Stimulated activated CD4-positive, alpha-beta T cell treated with anti-CD3 and anti-CD28 coated beads, Interleukin-1b, Interleukin-23, amount 100 ng/mL, for 1 hour (primary cell): ENCODE measurements at places on chromosomes 3 and 15.

- no peak for DNase-seq
Observed at GRCh38 chr3:183662099-183662498, 26.7 kb downstream of the KLHL24 start.

DNA sequence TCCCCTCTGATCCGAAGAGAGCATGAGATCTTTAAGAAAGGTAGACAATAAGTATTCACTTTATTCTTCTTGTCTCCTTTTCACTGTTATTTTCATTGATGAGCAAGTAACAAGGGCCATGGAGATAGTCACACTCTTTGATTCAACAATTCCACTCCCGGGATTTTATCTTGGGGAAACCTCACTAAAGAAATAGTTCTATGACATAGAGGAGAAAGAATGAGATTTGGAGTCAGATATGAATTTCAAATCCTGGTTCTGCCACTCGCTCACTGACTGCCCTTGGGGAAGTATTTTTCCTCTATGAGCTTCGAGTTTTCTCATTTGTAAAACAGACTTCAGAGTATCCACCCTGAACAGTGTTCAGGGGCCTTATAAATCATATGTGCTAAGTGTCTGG, 514.6 kb downstream of the NLGN1 start:
- no peak for DNase-seq

DNA sequence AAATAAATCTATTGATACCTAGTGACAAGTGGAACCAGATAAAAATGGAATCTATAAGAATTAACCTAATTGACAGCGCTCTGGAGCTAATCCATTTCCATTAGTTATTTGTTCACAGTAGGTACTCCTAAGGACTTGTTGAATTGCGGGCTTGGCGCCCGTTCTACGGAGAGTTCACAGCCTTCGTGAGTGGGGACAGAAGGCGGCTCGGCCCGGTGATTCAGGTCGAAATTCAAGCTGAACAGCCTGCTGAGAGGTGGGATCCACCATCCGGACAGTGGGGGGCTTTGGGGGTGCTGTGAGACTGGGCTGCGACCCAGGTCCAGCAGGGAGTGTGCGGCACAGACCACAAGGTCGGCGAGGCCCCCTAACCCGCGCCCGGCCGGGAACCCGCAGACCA, 779 bp upstream of the CTNNB1 start:
- DNase-seq: no peak

DNA sequence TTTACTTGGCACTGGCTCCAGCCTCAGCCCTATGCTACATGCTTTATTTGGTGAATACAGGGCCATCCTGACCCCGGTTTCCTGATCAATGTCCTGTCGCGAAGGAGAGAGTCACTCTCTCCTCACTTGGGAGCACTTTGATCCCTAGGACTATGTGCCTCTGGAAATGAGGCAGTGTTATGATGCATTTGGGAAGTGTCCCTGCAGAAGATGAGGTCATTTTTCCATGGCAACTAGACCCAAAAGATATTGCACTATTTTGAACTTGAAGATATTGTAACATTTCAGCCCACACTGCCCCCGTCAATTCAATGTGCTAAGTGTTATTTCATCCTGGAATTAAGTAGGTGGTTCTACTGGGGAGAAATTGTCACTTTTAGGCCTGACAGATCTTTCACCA, 68.0 kb downstream of the LRRK1 start:
- no peak for DNase-seq

- no peak for DNase-seq
Observed at GRCh38 chr3:176855901-176856486, 341.3 kb downstream of the TBL1XR1 start.

GRCh38 chr3:122626515-122627180, 49.2 kb downstream of the PARP15 start:
- DNase-seq: no peak

- DNase-seq: no peak
Observed at GRCh38 chr3:46049093-46049492, 21.8 kb upstream of the XCR1 start.

- DNase-seq: no peak
Observed at GRCh38 chr15:37058316-37058985, 41.9 kb downstream of the MEIS2 start.

- DNase-seq: no peak
Observed at GRCh38 chr3:28590216-28590615, 241.6 kb upstream of the AZI2 start.

DNA sequence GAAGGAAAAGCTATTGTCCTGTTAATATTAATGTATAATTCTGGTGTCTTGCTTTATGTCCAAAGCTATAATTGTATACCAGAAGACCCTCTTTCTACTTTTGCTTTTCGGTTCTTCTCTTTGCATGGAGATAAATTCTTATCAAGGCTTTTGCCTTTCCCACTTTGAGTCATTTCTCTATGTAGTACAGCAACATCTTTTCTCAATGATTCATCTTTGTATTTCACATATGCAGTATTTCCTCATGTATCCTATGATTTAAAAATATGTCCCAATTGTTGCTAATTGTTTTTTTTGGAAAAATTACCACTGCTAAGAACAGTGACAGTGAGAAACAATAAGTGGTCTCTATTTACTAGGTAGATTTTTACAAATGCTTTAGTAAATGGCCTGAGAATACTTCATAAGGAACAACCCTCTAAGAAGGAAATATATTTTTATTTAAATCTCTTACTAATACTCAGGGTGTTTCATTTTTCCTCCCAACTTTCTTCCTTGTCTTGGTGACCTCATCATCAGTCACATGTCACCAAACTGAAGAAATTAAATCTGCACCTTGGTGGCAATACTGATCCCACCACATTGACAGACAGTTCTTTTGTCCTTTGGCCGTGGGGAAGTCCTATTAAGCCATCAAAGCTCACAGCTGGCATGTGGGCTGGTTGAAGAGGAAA, 290.6 kb downstream of the SATB1 start:
- no peak for DNase-seq

- DNase-seq: no peak
Observed at GRCh38 chr3:36446276-36446675, 66.0 kb downstream of the STAC start.

GRCh38 chr3:142645236-142645793, 49.1 kb downstream of the PLS1 start:
- DNase-seq: no peak

GRCh38 chr3:42741796-42742195, 31.3 kb downstream of the CCDC13 start:
- DNase-seq: no peak

DNA sequence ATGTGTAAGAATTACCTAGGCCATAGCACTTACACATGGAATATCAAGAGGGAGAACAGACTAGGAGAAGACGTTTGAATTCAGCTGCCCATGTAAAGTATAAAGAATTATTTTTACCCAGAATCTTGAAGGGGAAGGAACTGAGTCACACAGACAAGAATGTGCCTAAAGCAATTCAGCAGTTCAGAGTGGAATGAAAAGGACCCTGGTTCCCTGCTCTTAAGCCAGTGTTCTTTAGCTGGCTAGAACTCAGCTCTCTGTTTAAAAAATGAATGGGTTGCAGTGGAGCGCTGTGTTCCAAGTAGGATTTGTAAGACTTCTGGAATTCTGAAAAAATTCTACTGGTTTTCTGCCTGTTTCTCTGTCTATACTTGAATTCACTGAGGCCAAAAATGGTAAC, 440.2 kb downstream of the LPP start:
- DNase-seq: no peak

DNA sequence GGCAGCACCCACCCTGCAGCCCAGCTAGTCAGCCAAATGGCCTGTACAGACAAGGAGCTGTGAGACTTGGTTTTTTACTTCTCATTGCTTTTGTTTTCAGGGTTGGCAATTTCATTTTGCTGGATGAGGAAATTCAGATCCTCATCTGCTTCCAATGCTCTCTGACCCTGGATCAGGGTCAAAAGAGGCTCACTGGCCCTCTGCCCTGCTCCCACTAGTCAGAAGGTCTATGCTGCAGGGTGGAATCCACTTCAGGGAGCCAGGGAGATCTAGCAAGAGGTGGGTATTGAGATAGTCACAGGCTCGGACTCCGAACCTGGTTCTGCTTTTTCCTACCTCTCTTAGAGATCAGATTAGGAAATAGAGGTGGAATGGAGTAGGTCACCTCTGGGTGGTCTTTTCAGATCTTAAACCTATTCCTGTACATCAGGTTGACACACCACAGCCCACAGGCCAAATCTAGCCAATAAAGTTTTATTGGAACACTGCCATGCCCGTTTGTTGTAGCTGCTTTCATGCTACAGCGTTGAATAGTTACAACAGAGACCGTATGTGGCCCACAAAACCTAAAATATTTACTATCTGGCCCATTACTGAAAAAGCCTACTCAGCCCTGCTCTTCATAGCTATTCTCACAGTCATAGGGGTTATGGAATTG, 26.4 kb upstream of the GLCE start:
- no peak for DNase-seq

DNA sequence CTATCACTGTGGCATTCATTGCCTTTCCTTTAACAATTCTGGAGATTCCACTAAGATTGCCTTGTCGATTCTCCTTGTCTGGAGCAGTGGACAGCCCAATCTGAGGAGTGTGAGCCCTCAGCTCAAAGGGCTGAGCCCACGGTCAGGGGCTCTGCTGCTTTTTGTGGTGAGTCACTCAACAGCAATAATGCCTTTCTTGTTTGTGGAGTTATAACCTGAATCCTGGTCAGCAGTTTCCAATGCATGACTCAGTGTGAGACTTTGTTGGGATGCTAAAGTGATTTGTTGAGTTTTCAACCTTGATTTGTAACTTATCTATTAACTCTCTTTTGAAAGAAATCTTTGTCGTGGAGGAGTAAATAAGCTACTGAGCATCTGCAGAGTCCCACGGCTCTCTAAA, 183.5 kb downstream of the TJP1 start:
- DNase-seq: no peak

DNA sequence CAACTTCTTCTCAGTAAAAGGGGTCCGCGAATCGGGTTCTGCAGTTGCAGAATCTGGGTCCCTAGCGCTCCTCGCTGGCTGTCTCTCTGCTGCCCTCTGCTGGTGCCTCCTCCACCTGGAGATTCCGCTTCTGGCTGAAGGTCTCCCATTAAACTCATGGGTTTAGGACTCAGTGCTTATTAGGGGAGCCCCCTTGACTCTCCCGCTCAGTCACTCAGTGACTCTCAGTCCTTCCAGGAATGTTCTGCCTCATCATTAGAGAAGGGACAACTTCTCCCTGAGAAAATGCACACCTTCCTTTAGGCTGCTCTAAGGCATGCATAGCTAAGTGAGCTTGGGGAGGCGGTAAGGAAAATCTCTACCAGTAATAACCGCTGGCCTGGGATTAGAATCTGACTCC, 7.1 kb downstream of the CPN2 start:
- DNase-seq: peak; percentile 71

GRCh38 chr15:68278345-68278594, 725 bp downstream of the FEM1B start:
- DNase-seq: no peak

GRCh38 chr3:127082066-127082465, 99.2 kb downstream of the PLXNA1 start:
- DNase-seq: no peak

DNA sequence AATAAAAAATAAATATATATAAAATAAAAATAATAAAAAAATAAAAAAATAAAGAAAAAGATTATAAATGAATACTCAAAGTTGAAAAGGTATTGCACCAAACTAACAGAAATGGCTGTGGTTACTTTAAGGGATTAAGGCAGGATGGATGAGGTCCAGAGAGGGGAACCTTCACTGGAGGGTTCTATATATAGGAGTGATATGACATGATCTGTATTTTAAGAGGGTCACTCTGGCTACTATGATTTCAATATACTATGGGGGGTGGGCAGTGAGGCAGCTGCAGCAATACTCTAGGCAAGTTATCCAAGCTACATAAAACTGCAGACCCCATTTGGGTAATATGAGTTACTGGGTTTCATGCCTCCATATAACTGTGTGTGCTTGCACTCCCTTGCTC, 24.6 kb downstream of the ACAD11 start:
- no peak for DNase-seq

DNA sequence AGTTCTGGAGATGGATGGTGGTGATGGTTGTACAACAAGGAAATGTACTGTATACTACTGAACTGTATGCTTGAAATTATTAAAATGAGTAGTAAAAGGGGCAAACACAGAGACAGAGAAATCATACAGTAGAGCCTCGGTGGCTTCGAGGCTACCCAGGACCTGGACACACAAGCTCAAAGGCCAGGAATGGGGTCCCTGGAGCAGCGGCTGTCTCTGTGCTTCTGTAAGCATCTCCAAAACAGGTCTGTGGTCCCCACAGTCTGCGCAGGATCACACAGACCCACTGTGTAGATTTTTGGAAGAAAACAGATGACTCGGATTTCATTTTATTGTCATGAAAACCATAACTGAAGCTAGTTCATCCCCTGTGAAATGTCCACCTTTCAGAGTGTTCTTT, 39.7 kb downstream of the PGPEP1L start:
- DNase-seq: no peak

DNA sequence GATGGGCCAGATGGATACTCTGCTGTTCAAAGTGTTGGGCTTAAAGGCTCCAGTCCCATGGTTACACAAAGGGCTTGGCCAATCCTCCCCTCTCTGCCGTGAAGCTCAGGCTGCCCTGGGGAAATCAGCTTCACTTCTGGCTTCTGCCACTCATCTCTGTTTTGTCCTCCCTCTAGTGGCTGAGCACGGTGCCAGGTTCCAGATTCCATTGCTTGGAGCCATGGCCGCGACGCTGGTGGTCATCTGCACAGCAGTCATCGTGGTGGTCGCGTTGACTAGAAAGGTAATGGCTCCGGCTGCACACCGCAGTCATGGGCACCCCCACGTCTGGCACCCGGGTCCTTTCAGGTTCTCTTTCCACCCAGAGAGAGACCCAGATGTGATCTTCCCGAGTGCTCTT, 5.6 kb downstream of the TIGIT start:
- no peak for DNase-seq

DNA sequence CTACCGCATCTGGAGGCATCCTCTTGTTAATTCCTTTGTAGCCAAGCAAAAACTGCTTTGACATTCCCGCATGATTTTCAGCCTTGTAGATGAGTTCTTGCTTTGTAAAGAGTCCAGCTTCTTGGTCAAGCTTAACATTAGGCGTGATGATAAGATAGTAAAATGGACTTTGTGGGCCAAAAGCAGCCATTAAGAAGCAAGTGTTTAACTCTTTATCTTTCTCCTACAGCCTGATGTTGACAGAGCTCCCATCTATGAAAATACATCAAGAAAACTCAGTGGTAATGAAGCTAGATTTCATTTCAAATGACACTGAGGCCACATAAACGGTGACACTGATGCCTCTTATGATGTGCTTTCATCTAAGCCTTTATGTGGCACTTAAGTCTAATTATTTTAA, 33.2 kb downstream of the FNDC3B start:
- no peak for DNase-seq

GRCh38 chr3:186969607-186970006, 39.3 kb downstream of the ST6GAL1 start:
- DNase-seq: no peak

GRCh38 chr3:56413911-56414310, 54.4 kb downstream of the ERC2 start:
- DNase-seq: no peak

- no peak for DNase-seq
Observed at GRCh38 chr15:58539548-58539947, 107.8 kb downstream of the LIPC start.

GRCh38 chr15:84552896-84553295, 47.9 kb upstream of the ZSCAN2 start:
- no peak for DNase-seq

GRCh38 chr3:54599716-54600115, 328.1 kb downstream of the LRTM1 start:
- no peak for DNase-seq
